ENCODE measurements at places on chromosomes 6 and 20. TPM values are rescaled to one million over a fixed set of nuclear protein-coding genes. Genes with fewer than 3 reads are reported as not detected.
A peak's percentile ranks its signal among the peaks of the same experiment; 100 is the strongest.

GRCh38 chr20:18138639-18139583 lies 1.2 kb downstream of the KAT14 start:
- DNase-seq = no peak

Gene APOBEC2
- total RNA-seq = not detected

Gene PRICKLE4
- 2.3 TPM for total RNA-seq

Gene FRK
- total RNA-seq = 1.4 TPM

DNA sequence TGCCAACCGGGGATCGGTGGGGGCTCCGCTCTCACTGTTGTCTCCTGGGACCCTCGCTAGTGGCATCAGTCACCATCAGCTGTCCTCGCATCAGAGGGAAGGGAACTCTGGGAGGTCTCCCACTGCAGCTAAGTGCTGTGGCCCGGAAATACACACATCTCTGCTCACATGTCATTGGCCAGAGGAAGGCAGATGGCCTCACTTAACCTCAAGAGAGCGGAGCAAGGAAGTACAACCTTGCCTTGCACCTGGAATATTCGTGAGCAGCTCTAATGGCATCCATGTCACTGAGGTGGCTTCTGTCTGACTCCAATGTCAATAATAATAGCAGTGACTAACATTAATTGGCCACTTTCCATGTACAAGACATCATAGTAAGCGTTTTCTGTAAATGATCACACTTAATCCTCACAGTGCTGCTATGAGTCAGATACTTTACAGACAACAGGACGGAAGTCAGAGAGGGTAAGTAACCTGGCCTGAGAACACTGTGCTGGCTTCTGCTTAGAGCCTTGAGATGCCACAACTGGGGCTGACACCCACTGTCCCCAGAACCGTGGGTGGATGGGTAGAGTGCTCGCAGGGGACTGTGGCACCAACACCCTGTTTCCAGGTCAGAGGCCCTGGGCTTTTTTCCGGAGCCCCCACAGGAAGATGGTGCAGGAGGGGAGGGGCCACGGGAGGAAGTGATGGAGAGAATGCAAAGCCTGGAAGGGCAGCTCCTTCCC lies 6.0 kb downstream of the LHFPL5 start:
- DNase-seq = no peak

DNA sequence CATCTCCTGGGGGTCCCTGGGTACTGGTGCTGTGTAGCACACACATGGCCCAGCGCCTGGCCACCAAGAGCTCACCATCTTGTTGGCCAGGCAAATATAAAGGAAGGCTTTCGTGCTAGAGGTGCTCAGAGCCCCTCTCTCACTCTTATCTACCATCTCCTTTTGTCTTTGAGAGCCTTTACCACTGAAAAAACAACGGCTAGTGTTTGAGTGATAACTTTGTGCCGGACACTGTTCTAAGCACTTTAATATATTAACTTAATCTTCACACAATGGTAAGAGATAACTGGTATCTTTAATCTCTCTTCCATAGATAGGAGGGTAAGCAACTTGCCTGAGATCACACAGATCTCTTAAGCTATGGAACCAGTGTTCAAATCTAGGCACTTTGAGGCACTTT lies 21.5 kb upstream of the ARHGAP18 start:
- DNase-seq = peak; percentile 62

Gene SLC17A3
- total RNA-seq = not detected

DNA sequence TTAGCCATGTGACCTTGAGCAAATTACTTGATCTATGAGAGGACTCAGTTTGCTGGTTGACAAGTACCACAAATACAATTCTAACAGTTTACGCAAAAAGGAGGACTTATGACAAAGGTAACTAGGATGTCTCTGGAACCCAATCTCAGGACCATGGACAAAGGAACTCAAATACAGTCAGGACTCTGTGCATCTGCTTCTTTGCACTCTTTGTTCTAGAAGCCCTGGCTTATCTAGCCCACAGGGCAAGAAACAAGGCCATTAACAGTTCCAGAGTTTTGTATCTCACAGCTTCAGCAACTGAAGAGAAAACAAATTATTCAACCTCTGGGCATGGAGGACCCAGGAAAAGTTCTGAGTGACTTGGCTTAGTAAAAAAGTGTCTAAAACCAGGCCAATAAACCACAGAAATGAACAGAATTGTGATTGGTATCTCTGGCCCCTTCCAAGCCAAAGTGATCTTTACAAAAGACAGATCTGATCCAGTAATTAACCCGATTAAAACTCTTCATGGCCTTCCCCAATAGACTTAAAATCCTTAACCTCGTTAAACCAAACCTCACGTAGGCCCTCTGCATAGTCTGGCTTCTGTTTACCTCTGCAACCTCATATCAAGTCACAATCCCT lies 5.9 kb downstream of the WASF1 start:
- peak; percentile 41 for DNase-seq

DNA sequence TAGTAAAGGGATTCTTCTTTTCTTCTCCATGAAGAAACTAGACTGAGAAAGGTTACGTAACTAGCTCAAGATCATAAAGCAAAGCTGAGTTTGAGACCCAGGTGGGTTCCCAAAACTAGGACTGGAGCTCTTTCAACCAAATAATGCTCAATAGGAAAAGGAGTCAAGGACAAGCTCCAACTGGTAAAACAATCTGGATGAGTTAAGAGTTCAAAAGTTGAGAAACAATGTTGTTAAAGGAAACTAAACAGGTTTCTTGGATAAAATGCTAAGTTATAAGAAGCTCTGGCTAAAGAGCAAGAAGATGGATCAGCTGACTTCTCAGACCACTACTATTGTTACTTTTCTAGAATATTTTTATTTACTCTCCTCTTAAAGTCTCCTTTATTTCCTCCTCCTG lies 137.3 kb downstream of the MMS22L start:
- no peak for DNase-seq

DNA sequence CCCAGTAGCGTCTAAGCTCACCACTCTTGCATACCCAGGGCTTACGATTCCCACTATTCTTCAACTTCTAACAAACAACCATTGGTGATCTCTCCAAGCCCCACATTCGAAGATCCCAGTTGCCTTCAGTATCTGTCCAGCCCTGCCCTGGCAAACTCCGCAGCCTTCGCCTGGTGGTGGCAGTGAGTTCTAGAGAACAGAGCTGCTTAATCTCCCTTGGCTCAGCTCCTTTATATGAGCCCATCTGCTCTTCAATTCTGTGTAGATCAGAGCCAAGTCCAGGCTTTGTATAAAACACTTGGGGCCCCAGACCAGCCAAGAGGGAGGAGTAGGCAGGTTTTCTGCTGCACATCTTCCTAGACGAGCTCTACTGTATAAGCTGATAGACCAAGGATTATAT lies 193.3 kb downstream of the PHACTR1 start:
- no peak for DNase-seq

Gene BHLHE23
- total RNA-seq = not detected

GRCh38 chr20:50187403-50188051 lies 3.1 kb upstream of the CEBPB start:
- peak; percentile 70 for DNase-seq

DNA sequence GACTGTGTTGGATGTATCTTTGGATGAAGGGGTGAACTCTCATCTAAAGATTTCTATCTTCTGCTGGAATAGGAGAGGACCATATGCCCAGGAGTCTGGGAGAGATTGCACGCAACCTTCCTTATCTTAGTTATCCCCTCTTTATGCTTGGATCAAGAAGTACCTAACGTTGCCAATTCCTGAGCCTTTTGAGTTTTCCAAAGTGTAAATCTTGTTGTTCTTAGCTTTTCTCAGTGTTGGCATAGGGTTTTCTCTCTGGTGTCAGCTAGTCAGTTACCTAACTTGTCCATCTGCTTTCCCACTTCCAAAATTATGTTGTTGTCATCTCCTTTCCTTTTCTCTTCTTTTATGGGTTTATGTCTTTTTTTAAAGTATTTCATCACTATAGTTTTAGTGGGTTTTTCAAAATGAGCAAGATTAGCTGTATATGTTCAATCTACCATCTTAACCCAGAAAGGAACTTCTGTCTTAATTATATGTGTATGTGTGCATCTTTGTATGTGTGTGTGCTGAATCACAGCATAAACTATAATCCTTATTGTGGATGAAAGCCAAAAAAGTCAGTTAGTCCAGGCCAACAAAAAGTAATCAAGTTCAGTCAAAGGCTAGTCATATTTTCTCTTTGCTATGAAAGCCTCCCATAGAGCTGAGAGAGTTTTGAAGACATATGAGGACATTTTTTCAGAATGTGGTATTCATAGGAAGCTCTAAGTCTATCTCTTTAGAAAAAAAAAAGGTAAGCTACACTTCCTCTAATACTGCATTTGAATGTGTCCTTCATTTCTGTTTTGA lies 72.1 kb downstream of the KHDC1L start:
- DNase-seq = no peak

- DNase-seq = no peak
Measured at GRCh38 chr20:58144096-58144495, 84.4 kb downstream of the ANKRD60 start.

- DNase-seq = peak; percentile 49
Measured at GRCh38 chr6:167746975-167747374, 79.7 kb upstream of the AFDN start.

Gene CNR1
- total RNA-seq = 14.3 TPM

Gene DEFB119
- not detected for total RNA-seq

GRCh38 chr6:34580707-34581560 lies 24.8 kb upstream of the SPDEF start:
- no peak for DNase-seq

DNA sequence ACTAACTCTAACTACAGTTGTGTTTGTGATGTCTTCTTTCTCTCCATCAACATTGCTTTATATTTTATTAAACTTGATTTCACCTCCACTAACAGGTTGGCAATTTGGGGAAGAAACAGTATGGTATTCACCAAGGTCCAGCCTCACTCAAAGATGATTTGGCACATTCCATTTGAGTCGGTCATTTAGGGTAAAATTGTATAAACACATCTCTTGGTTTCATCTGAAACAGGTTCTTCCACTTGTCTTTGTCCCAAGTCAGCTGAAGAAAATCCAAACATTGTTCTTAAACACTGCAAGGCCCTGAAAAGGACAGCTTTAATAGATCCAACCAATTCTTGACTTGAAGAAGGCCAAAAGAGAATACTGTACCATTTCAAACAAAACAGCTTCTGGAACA lies 104.9 kb upstream of the NT5E start:
- DNase-seq = no peak

GRCh38 chr6:138796771-138797170 lies 884 bp downstream of the ECT2L start:
- no peak for DNase-seq

Gene MYBL2
- 139 TPM for total RNA-seq

DNA sequence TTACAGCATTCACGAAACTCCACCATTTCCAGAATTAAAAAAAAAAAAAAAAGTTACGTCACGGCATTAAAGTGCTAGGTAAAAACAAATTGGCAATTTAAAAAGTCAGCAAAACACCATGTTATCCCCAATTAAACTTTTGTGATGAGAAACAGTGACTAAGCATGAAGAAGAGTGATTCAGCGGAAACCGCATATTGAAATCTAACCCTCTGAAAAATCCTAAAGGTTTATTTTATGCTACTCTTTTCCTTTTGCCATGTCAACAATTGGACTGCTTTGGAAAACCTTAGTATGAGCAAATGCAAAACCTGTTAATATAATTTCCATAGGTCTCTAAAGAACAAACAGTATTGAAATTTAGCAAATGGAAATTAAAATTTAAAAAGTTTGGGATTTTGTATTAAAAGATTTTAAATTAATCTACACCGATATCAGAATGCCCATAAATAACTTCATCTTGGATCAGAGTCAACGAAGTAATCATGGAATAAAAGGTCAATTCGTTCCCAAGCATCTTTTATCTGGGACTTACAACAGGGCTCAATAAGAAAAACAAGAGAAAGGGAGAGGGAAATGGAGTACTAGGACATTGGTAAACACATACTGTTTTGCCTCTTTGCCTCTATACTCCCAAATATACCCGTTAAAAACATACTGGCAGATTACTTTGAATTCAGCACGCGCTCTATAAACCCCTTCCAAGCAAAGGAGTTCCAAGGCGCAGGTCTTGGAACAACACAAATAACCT lies 1.1 kb downstream of the FBXO30 start:
- DNase-seq = no peak

- DNase-seq = no peak
Measured at GRCh38 chr20:19654921-19655320, 103.1 kb upstream of the RIN2 start.

GRCh38 chr6:125554456-125554855 lies 195.0 kb upstream of the HEY2 start:
- no peak for DNase-seq

Gene CDSN
- total RNA-seq = not detected

Gene DDO
- not detected for total RNA-seq

Gene DNPH1
- 49.2 TPM for total RNA-seq

DNA sequence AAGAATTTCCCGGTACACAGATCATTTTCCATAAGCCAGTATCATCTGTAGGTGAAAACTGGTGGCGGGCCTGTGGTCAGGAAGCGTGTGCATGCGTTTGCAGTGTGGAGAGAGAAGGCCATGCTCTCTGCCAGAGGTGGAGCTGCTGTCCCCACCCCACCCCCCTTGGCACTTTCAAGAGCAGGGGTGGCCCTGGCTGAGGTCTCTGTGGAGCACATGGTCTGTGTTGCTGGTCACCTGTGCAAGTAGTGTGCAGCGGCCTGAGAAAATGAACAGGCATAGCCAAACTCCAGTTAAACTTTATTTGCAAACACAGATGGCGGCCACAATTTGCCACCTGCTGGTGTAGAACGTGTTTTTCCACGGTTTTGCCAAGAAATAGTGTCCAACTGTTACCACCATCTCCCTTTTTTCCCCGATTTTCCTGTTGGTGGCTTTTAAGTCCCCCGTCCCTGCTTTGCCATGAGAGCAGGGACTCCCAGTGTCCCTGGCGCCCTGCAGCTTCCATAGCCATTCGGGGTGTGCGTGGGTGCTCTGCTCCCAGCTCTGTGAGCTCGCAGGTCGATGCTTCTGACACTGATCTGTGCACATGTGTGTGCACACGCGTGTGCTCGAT lies 2.5 kb downstream of the ADRM1 start:
- DNase-seq = no peak

Measured in endodermal cell (in vitro differentiated cells).